ENCODE measurements at places on chromosomes 2 and 18.

DNA sequence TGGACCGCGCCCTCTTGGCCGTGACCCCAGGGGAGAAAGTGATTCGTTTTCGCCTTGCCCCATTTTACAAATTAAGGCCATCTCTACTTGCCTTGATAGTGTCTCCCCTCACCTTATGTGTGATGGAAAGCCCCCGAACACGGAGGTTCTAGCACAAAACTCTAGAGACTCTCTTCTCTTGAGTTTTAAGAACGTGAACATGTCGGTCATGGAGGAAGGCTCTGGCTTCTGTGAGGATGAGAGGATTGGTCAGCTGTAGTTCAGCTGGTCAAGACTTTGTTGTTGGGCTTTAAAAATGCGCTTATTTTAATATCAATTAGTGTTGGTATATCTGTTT is 828 bp downstream of the DYNC1I2 start:
- DNase-seq: peak; percentile 10

DNA sequence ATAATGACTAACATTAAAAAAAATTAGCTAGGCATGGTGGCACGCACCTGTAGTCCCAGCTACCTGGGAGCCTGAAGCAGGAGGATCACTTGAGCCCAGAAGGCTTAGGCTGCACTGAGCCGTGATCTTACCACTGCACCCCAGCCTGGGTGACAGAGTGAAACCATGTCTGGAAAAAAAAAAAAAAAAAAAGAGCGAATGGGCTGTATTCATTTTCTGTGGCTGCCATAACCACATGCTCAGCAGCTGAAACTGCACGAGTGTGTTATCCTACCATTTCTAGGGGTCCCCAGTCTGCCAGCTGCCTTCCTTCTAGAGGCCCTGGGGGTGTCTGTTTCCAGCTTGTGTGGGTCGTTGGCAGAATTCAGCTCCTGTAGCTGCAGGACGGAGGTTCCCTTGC is 247.8 kb downstream of the EIPR1 start:
- no peak for DNase-seq

DNA sequence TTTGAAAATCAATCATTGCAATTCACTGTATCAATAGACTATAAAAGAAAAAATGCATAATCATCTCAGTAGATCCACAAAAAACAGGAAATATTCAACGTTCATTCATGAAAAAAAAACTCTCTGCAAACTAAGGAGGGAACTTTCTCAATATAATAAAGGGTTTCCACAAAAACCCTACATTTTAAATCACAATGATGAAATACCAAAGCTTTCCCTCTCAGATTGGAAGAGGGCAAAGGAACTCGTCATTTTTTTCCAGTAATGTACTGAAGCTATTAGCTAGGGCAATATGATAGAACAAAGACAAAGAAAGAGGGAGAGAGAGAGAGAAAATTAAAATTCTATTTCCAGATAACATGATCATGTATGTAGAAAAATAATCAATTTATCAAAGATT is 167.1 kb upstream of the RBMS1 start:
- DNase-seq: no peak

- no peak for DNase-seq
Observed at GRCh38 chr2:16716024-16716423, 50.4 kb upstream of the CYRIA start.

DNA sequence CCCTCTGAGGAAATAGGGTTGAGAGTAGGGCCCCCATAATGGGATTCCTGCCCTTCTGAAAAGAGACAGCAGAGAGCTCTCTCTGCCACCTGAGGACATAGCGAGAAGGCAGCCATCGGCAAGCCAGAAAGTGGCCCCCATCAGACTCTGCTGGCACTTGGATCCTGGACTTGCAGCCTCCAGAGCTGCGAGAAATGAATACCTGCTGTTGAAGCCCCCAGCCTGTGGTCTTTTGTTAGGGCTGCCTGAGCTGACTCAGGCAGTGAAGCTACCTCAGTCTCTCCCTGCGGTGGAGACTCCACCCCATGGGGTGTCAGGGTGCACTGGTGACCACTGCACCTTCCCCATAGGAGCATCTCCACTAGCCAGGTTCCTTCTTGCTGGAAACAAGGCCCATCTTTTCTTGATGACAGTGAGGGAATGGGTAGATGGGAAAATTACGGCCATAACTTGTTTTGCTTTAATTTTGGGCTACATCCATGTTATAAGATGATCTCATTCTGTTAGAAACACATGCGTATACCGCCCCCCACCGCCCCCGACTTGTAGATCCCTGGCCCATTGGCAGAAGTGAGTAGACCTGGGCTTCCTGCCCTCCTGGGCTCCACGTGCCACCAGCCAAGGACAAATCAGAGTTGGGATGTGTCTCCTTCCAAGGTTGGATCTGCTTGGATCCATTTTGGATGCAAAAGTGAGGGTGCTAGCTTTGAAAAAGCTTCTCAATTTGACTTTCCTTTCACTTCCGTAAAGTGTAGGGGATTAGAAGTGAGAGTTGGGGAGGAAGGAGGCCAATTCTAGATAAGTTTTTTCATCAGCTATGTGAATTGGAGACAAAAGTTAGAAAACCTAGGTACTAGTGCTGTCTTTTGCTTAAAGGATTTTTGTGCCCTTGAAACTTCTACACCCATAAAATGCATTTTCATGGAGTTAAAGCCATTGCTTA is 42.9 kb downstream of the NCK2 start:
- DNase-seq: no peak

DNA sequence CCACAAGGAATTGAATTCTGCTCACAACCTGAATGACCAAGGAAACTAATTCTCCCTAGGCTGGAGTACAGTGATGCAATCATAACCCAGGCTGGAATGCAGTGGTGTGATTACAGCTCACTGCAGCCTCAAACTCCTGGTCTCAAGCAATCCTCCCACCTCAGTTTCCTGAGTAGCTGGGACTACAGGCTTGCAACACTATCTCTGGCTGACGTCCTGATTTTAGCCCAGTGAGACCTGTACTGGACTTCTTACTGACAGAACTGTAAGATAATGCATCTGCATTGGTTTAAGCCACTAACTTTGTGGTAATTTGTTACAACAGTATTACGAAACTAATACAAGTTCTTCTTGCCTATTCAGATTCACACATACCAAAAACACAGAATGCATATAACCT is 9.5 kb upstream of the KDSR start:
- no peak for DNase-seq

DNA sequence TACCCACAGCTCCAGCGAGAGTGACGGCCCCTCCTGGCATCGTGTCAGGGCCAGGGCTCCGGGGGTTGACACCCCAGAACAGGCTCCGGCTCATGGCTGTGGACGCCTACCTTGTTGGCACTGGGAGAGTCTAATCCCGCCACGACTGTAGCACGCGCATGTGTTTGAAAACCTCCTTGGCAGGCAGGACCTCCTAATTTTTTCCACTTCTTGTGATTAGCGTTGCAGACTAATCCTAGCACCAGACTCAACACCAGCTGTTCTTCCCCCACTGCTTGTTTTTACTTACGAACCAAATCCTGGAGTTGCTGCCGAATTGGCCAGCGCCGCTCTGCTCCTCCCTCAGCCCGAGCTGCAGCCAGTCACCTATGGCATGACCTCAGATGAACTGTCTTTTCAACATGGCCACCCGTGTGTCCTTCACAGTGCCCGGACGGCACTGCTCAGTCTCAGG is 110.7 kb downstream of the KLHL29 start:
- DNase-seq: peak; percentile 99

- no peak for DNase-seq
Observed at GRCh38 chr2:108959401-108959800, 29.6 kb downstream of the EDAR start.

DNA sequence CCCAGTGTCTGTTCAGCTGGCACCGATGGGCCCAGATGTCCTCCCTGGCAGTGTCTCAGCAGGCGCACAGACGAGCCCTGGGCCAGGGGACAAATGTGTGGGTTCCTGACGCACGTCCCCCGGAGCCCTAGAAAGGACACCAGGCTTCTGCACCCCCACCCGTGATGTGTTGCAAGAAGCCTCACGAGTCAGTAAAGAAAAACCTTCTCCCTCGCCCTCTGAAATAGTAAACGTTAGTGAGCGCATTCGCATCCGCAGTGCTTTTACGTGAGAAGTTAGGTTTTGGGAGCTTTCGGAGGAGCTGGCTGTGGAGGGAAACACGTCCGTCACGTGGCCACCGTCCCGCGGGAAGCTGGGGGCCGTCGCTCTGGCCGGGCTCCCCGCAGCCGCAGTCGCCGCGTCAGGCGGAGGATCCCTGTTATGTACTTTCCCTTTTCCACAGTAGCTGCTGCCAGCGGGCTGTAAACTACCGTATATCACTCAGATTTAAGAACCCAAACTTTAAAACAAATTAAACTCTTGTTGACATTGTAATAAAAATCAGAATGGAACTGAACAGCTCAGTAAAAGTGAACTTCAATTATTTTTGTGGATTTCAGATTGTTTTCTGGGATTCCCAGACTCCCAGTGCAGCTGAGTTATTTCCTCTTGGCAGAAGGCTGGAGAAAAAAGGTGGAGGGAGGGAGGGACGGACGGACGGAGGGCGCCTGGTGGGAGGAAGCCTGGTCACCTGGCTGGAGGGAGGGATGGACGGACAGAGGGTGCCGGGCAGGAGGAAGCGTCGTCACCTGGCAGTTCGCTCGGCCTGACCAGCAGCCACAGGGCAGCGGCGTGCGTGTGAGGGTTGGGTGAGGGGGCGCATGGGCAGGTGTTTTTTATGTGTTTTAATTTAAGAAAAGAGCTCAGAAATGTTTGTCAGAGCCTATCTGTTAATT is 112.1 kb downstream of the NFATC1 start:
- no peak for DNase-seq

DNA sequence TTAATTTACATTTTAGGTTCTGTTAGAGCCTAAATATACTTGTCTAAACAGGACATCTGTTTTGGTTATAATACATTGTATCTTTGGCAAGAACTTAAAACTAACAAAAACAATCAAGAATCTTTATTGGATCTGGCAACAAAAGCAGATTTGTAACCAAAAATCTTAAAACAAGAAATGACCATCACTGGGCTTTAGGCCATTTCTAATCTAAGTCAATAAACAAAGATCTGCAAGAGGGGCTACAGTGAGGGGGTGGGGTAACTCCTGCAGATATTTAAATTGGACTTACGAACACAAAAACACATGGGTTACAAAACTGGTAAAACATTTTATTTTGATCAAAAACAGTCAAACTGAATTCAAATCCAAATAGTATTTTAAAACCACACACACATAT is 77.3 kb downstream of the SRBD1 start:
- no peak for DNase-seq

DNA sequence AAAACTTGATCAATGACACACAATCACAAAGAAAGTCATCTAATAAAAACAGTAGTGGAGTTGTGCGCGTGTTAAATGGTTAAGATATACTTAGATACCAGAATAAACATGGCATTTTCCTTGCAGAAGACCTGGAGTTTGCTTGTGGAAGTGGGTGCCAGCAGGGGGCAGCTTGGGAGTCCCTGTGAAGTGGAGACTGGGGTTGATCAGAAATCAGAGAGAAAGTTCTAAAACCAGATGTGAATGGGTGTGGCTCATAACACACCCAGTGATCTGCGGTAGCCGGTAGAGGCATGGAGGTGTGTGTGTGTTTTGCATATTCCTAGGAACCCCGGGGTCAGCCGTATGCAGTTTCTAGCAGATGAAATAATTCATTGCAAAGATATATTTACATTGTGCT is 300.1 kb upstream of the TRIB2 start:
- no peak for DNase-seq

DNA sequence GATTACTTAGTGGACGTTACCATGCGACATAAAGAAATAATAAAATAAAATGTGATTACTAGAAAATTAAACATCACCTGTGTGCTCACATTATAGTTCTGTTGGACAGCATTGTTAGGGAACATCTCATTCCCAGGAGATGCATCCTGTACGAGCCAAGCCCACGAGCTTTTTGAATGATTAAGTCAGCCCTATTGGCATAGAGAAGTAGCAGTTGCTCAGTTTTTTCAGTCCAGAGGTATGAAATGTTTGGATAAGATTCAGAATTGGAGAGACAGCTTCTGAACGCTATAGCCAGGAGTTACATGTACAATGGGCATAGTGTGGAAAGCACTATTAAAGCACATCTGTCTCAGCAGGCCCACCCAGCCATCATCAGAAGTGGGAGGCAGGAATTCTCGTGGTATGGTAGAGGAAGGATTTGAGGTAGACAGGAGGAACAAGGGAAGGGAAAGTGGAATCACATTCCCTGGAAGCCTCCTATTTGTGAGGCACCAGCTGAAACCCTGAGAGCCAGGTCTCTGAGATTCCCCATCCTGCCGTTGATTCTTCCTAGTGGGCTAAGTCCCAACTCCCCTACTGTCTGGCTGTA is 8.6 kb downstream of the SPATS2L start:
- no peak for DNase-seq

DNA sequence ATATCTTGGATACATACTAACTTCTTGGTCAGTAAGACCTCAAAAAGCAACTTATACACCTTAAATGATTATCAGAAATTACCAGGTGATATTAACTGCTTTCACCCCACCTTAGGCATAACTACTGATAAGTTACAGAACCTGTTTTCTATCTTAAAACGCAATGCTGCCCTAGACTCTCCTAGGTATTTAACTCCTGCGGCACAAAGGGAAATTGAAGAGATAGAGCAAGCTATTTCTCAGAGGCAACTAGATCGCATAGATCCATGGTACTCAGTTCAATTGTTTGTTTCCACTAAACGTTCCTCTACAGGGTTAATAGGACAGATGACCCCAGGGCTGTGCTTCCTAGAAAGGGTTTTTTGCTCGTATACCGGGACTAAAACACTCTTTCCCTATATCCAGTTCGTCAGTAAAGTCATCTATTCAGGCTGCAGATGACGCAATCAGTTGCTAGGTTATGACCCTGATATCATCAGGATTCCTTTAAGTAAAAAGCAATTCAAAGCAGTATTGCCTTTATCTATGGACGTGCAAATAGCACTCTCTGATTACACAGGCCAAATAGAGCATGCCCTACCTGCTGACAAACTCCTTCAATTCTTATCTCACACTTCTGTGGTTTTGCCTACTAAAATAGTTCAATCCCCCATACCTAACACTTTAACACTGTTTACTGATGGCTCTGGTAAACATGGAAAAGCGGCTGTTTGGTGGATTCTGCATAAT is 62.3 kb upstream of the MYO3B start:
- no peak for DNase-seq

- no peak for DNase-seq
Observed at GRCh38 chr18:6363216-6363615, 51.5 kb downstream of the L3MBTL4 start.

- no peak for DNase-seq
Observed at GRCh38 chr2:168159754-168160585, 87.4 kb downstream of the STK39 start.

GRCh38 chr2:224039770-224040440 is 819 bp upstream of the SERPINE2 start:
- DNase-seq: peak; percentile 27

All from NCI-H2171 treated with DMSO at 0.1 percent for 48 hours (cell line).